Tibial artery (tissue), 4 donors: ENCODE measurements at places on chromosomes 16 and 17.
A peak's percentile ranks its signal among the peaks of the same experiment; 100 is the strongest.

GRCh38 chr17:57600074-57600473 is 145.0 kb downstream of the CCDC182 start:
- no peak for DNase-seq

DNA sequence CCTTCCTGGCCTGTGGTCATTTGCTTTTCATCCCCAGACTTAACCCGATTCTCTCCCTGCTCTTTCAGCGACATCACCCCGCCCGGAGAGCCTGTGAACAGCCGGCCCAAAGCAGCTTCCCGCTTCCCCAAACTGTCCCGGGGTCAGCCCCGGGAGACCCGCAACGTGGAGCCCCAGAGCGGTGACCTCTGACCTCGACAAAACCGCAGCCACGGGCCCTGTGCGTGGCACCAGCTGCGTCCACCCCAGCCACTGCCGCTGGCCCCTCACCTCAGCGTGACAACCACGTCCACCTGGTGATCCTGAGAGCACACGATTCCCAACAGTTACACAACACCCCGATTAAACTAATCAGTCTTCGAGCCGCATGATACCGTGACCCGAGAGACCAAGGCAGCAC is 235.2 kb downstream of the CPPED1 start:
- no peak for DNase-seq

- DNase-seq, result no peak
Measured at GRCh38 chr17:66562119-66562518, 259.7 kb downstream of the PRKCA start.

DNA sequence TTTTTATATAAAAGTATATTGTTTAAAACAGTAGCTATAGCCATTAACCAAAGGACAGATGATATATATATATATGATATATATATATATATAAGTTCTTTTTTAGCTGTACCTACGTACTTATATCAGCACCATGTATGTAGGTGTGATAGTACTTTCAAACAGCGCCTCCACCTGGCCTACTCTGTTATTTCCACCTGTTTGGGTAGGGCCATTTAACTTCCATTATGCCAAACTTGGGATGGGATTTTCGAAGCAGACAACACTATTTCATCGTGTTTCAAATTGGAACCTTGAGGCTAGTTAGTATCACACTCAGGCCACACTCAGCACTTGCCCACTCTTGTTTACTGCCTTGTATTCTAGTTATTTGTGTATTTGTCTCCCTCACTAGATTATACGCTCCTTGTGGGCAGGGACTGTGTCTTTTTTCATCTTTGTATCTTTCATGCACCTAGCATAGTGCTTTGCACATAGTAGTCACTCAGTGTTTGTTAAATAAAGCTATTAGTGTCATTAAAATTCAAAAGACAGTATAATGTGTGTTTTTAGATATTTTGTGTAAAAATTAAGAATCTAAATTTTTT is 11.8 kb upstream of the CLTC start:
- DNase-seq, result no peak

DNA sequence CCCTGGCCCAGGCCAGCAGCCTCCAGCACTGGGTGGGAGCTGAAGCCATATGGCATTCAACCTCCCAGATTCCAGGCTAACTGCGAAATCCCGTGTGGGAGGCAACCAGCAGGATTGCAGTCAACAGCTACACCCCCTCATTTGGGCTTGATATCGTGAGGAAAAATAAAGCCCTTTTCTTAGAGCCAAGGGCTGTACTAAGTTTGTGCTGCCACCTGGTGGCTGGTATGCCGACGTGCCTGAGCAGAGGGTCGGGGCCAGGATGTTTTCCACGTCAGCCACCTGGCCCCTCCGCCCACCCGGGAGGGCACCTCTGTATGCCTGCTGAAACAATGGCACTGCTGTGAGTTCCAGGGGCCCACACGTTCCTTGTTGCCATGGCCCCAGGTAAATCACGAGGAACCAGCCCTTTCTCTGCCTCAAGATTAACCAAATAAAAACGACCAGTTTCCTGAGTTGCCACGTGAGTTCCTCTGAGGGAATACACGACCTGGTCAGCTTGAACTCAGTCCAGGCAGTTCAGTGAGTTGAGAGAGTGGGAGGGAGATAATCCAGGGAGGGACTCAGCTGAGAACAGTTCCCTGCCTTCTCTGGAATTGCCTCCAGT is 9.0 kb downstream of the TMEM98 start:
- DNase-seq, result peak; percentile 71

DNA sequence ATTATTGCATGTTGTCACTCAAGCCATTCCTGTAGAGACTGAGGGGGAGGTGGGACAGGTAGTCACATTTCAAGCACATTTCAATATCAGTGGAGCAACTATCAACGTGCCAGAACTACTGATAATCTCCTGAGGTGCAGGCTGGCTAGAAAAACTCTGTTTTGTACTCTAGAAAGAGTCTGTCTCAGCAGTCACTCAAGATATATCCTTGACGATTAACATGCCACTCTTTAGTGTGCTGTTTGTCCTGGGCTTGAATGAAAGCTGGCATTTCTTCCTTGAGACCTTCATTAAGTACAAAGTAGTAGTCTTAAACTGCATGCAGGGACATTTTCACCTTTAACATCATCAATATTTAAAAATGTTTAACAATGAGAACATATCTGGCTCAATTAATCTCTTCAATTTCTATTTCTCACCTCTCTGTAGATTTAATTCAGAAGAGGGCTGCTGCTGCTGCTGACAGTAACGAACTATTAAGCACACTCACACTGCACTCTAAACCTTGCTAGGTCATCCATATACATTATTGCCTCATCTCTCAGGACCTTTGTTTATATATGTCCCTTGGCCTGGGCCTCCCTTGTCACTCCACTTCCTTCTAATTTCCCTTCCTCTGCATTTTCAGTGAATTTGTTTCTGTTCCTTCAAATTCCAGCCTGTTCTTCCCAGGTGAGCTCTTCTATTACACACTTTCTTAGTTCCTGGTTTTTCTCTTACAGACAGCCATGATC is 412.0 kb downstream of the HAPSTR1 start:
- no peak for DNase-seq

GRCh38 chr16:11726008-11726407 is 16.6 kb downstream of the TXNDC11 start:
- DNase-seq, result no peak

DNA sequence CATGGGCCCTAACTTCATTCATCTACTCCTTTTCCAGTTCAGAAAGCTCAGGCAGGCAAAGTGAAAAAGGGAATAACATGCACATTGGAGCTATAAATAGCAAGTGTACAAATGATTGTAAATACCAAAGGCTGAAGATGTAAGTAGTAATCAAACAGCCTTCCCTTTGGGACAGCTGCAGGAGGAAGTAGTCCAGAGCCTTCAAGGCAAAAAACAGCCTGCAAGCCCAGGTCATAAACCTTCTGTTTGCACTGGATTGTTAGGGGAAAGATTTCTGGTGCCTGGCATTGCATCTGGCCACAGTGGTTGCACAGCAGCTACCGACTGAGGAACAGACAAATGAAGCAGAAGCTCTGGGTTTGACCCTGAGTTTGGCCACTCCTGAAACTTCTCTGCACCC is 98.6 kb upstream of the PMFBP1 start:
- DNase-seq, result no peak

- no peak for DNase-seq
Measured at GRCh38 chr16:81462683-81463082, 18.1 kb downstream of the CMIP start.

GRCh38 chr17:80724775-80725266 is 180.2 kb downstream of the RPTOR start:
- DNase-seq, result no peak

GRCh38 chr17:37516127-37516571 is 26.5 kb downstream of the DUSP14 start:
- DNase-seq, result no peak

GRCh38 chr16:1163567-1164055 is 10.7 kb downstream of the CACNA1H start:
- no peak for DNase-seq
